SHP77 (cell line): ENCODE measurements at places on chromosomes 5 and 9.

- no peak for DNase-seq
These were observed 282.9 kb upstream of the WWC1 start for GRCh38 chr5:168008555-168008954.

DNA sequence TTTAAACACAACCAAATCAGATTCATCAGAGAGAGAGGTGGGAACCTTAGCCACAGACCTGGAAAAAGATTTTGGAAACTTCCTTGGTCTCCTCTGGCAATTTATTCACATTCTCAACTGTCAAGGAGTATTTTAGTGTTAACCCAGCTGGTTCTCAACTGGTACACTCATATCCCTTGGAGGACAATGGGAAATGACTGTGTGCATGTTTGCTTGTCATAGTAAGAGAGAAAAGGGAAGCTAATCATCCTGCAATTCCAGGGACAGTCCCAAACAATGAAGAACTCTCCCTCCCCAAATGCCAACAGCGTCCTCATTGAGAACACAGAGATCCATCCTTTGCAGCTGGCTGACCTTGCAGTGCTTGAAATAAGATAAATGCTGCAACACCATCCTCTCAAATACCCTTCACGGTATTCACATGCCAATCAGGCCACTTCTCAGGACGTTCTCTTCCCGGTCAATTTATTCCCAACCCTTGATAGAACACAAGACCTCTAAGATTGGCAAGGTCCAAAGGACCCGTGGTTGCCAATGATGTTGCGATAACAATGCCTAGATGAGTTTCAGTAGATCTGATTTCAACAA lies 75.5 kb downstream of the EPB41L4B start:
- no peak for DNase-seq

- no peak for DNase-seq
These were observed 23.0 kb downstream of the RFX3 start for GRCh38 chr9:3502560-3503398.

- no peak for DNase-seq
These were observed 8.9 kb downstream of the PITX1 start for GRCh38 chr5:135024956-135025729.

DNA sequence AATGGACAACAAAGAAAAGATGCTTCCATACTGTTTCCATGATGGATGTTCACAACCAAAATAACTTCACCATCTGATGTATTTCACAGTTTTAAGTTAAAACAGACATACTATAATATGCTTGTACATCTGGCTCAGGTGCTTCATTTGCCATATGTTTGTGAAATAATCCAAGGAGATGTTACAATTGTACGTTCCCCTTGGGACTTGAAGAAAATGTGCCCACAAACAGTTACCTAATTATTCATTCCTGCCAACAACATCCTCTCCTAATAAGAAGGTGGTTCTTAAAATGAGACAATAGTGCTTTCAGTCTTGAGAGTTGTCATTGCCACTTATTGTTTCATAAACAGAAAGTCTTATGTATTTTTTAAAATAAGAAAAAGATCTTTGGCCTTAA lies 33.1 kb upstream of the SMARCA2 start:
- no peak for DNase-seq

- no peak for DNase-seq
These were observed 929 bp upstream of the PLPP6 start for GRCh38 chr9:4661165-4661564.

- no peak for DNase-seq
These were observed 3.2 kb downstream of the ZNF131 start for GRCh38 chr5:43123887-43124286.
